ENCODE measurements at places on chromosomes 4 and X.
A peak's percentile ranks its signal among the peaks of the same experiment; 100 is the strongest.

- DNase-seq, result no peak
Measured at GRCh38 chr4:171785388-171785787, 27.8 kb upstream of the GALNTL6 start.

DNA sequence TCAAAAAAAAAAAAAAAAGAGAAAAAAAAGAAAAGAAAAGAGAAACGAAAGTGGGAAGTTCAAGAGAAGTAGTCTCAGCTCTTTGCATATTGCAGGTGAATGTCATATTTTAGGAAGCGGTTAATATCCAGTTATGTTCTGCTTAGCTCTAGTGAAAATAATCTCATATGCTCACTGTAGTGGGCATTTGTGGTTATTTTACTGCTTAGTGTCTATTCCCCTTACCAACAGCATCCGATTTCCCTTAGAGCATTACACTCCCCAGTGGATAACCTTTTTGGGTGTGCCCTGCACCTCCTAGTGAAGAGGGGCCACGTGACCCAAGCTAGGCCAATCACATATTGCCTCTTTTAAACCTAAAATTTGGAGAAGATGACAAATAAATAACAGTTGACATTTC is 111.2 kb upstream of the ZNF827 start:
- DNase-seq, result peak; percentile 34

DNA sequence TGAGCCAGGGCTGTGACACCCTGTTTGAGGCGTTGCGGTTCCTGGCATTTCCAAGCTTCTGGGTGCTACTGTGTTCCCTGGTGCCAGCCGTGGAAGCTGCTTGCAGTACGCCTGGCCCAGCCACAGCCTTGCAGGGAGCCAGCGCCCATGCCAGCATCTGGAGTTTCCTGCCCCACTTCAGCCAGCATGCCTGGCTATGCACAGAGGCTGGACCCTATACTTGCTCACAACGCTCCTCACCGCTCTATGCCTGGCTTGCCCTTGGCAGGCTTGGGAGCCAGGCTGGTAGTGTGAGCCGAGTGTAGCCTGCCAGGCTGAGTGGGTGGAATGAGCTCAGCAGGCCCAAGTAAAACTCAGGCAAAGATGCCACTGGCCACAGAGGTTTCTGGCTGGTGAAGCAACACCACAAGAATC is 22.4 kb downstream of the PRRG1 start:
- DNase-seq, result no peak

DNA sequence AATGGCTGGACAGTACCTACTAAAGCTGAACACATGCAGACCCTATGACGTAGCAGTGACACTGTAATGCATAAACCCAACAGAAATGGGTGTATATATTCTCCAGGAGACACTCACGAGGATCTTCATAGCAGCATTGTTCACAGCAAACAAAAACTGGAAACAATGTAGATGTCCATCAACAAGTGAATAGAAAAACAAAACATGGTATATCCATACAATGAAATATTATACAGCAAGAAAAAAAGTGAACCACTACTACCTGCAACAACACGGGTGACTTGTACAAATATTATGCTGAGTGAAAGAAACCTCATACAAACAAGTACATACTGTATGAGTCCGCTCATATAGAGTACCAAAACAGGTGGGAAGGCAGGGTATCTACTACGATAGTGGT is 16.5 kb downstream of the ARHGEF6 start:
- DNase-seq, result no peak

- no peak for DNase-seq
Measured at GRCh38 chrX:49133759-49134158, 10.2 kb upstream of the GPKOW start.

DNA sequence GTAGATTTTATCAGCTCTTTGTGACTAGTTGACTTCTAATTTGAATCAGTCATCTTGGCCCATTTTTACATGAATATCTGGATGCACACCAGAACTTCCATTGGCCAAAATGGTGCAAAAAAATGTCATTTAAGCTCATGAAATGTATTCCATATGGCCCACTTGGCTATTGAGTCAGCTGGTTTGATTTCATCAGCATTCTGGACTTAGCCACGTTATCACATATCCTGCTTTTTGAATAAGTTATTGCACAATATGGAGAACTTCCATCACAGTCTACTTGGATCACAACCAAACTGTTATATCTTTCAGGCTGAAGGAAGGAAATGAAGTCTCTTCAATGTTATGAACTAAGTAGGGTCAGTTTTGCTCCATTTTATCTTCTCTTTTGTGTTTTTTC is 640.6 kb downstream of the PCDH7 start:
- no peak for DNase-seq

GRCh38 chr4:143281507-143282190 is 55.0 kb upstream of the GAB1 start:
- peak; percentile 30 for DNase-seq

GRCh38 chr4:3401436-3402171 is 40.2 kb upstream of the HGFAC start:
- no peak for DNase-seq

DNA sequence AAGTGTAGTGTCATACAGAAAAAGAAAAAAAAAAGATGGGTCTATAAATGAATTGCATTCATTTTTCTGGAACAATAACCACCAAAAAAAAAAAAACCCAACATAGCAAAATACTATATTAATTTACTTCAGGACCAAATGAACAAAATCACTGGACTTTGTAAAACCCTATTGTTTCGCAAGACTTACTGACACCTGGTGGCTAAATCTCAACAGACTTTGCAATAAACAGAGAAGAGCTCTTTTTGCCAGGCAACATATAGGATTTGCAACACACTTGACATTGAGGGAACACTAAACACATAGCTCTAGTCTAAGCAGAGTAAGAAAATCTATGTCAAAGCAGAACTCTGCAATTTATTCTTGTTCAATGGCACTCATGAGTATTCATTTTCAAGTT is 990.2 kb downstream of the STPG2 start:
- no peak for DNase-seq

GRCh38 chrX:96445531-96446065 is 239.0 kb upstream of the DIAPH2 start:
- no peak for DNase-seq

DNA sequence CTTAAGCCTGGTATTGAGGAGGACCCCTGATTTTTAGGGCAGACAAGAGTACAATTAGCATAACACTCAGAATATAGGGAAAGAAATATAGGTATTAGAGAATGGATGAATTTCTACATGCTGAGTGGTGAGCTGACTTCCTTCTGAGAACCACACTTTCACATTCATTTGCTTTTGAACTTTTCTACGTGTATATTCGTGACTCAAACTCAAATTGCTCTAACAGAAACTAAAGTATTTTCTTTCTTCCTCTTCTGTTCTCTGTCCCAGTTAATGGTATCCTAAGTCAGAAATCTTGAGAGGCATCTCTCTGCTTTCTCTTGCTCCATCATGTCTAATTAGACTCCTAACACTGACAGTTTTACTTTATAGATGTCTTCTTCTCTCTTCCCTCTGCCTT is 103.2 kb upstream of the CITED1 start:
- DNase-seq, result peak; percentile 3

DNA sequence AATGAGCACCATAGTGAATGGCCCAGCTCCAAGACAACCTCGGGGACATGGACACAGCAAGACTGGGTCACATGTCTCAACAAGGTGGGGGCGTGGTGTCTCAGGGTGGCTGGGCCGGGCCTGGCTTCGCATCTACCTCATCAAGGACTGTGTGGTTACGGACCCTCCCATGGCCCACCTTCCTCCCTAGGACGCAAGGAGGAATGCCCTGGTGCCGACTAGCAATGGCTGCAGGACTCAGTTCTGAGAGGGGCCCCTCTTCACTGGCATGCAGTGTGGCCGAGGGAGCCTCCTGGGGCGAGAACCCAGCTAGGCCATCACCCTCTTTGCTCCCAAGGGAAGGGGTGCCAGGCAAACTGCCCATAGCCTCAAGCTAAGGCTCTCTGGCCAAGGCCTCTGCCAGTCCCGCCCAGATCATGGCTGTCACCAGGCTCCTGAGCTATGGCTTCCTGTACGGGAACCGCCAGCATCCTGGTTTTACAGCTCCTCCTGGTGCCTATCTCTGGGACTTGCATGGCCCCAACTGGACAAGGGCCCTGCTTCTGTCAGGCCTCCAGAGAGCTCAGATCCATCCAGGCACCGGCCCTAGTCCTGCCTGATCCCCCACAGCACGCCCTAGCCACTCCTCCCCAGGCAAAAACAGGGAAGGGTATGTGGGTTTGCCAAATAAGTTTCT is 218.0 kb upstream of the AGTR2 start:
- DNase-seq, result peak; percentile 2

- DNase-seq, result no peak
Measured at GRCh38 chr4:165803005-165803404, 70.0 kb upstream of the TLL1 start.

GRCh38 chr4:48109413-48110263 is 24.4 kb downstream of the TXK start:
- DNase-seq, result peak; percentile 59

DNA sequence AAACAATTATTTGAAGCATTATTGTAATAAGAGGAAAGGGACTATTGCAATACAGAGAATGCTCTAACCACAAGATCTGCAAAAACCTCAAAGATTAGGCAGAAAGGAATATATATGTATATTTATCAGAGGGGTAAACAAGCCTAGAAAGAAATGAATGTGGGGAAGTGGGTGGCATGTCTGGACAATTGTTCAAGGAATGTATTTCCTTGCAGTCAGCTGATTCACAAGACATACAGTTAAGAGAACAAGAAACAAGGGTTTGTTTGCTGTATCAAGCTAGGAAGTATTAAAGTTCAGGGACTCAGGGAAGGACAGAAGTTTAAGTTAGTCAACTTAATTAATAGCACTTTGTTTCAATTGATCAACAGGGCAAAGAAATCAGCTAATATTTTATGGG is 514.7 kb downstream of the CENPC start:
- DNase-seq, result no peak
